ENCODE measurements at places on chromosomes 6 and 20.

DNA sequence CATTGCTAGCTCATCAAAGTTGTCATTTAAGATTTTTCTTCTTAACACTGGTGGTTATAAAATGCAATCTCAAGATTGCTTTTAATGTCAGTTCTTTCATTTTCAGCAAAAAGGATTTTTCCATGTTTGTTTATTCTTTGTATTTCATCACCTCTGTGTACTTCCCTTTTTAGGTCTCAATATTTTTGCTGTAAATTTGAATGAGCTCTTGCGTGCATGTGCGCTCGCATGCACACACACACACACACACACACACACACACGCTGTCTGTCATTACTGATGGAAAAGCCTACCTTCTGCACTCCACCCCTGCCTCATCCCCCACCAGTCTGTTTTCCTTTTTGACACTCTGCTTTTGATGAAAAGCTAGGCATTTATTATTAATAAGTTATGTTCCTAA, 85.3 kb upstream of the FYN start:
- no peak for DNase-seq

GRCh38 chr6:20661721-20662120, 127.5 kb downstream of the CDKAL1 start:
- no peak for DNase-seq

DNA sequence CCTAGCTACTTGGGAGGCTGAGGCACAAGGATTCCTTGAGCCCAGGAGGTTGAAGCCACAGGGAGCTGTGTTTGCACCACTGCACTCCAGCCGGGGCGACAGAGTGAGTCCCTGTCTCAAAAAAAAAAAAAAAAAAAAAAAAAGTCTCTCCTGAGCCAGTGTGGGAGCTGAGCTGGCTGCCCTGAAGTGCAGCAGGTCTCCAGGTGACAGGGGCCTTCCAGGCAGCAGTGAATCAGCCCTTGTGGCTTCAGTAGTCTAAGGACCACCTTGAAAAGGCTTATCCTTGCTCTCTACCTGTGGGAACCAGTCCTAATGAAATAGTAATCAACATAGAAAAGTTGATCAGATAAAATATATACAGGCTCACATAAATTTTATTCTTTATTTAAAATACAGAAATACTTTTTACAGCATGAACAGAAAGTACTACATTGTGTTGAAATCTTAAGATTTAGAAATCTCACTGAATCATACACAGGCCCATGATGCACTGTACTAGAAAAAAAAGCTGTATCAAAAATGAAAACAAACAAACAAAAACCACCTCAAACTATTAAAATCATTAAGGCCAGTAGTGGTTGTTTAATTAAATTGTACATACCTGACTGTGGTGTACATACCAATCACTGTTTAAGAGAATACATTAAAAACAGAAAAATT, 128.9 kb downstream of the SCML4 start:
- no peak for DNase-seq

GRCh38 chr6:28922821-28923317, 916 bp downstream of the TRIM27 start:
- DNase-seq: peak; percentile 46

DNA sequence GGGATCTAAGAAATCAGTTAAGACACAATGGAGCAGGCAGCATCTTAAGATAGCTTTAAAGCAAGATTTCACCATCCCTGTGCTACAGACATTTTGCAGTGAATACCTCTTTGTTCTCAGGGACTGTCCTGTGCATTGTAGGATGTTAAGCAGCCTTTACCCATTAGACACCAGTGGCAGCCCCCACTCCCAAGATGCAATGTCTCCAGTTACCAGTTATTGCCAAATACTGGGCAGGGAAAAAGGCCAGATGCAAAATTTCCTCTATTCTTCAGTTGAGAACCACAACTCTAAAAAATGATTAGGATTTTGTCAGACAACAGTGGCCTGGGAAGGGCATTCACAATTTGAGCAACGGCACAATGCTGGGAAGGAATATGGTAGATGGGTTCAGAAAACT, 6.1 kb downstream of the FBXO5 start:
- no peak for DNase-seq

GRCh38 chr20:52497731-52498130, 306.2 kb upstream of the ZFP64 start:
- peak; percentile 62 for DNase-seq

- no peak for DNase-seq
Observed at GRCh38 chr6:149940672-149940982, 1.2 kb upstream of the ULBP2 start.

DNA sequence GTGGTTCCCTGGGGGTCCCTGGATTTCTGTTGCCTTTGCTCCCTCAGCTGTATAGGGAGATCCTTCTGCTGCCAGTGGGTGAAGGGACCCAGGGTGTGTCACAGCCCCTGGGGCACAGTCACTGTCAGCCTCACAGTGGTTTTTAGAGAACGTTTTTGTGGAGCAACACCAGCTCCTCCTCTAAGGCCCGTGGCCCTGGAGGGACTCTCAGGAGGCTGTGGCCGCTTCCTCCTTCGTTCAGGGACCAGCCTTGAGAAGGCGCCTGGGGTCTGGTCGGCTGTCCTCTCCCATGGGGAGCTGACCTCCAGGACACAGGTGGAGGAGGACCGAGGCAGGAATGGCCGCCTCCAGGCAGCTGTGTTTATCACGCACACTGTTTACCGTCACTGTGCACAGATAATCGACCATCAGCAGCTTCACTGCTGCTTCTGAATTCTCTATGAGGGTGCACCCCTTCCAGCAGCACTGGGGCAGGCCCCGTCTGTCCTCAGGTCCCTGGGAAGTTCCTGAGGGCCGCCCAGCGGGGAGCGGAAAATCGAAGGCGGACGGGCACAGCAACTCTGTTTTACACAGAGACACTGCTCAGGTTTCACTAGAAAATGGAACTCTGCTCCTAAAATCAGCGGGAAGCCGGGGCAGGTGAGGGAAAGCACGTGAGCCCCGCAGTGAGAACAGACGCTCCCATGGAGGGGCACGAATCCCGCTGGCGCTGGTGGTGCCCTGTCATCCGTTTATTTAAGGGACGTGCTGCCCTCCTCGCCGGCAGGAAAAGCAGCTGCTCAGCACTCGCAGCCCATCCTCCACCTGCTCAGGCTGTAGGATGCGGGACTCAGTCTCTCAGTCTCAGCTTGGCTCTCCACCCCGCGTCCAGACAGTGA, 10.4 kb upstream of the FRMD1 start:
- no peak for DNase-seq

- DNase-seq: peak; percentile 25
Observed at GRCh38 chr20:23995905-23996666, 7.5 kb upstream of the GGTLC1 start.

All from fibroblast of skin of back (primary cell).